ENCODE measurements at places on chromosomes 16 and 17.

- no peak for DNase-seq
These were observed 181.5 kb upstream of the GSE1 start for GRCh38 chr16:85431431-85432124.

DNA sequence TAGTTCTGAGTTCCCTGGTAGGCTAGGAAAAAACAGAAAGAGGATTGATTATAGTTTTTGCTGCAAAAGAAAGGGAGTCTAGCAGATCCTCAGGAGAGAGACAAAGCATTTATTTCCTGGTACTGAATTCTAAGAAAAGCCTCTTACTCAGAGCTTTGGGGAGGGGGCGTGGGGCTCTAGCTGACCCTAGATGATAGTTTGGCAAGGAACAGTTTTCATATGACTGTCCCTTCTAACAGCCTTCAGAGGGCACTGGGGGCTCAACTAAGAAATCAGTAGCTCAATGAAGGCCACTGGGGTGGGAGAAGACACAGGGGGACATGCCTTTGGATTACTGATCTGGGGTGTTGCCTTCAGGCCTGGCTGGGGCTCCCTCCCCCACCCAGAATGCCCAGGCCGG is 4.0 kb downstream of the CA7 start:
- DNase-seq, result no peak

DNA sequence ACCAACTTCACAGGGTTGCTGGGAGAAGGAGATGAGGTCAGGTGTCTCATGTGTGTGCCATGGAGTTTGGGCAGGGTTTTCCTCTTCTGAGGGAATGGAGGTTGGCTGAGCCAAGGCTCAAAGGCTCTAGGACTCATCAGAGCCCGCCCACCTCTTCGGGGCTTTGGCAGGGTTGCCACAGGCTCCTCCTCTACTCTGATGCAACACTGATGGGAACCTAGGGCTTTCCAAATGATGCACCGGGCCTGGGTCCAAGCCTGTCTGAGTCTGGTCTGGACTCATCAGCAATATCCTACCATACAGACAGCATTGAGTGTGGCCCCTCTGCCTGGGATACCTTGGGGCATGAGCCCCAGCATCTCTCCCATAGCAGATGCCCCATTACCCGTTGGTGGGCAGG is 59.5 kb upstream of the LHX1 start:
- no peak for DNase-seq

DNA sequence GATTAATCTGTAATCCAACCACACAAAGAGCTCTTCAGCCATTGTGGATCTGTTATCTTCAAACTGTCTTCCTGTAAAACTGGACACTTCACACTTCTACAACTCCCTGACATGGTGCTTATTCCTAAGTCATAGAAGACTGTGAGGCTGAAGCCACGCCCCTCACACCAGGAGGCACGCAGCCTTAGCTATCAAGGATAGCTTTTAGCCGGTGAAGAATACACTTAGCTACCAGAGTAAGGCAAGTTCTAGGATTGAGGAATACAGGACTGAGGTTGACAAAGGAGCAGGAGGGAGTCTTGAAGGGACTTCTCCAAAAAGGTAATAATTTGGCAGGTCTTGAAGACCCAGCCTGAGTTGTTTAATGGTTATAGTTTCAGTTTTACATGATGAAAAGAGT is 79.8 kb upstream of the GAS7 start:
- DNase-seq, result no peak

DNA sequence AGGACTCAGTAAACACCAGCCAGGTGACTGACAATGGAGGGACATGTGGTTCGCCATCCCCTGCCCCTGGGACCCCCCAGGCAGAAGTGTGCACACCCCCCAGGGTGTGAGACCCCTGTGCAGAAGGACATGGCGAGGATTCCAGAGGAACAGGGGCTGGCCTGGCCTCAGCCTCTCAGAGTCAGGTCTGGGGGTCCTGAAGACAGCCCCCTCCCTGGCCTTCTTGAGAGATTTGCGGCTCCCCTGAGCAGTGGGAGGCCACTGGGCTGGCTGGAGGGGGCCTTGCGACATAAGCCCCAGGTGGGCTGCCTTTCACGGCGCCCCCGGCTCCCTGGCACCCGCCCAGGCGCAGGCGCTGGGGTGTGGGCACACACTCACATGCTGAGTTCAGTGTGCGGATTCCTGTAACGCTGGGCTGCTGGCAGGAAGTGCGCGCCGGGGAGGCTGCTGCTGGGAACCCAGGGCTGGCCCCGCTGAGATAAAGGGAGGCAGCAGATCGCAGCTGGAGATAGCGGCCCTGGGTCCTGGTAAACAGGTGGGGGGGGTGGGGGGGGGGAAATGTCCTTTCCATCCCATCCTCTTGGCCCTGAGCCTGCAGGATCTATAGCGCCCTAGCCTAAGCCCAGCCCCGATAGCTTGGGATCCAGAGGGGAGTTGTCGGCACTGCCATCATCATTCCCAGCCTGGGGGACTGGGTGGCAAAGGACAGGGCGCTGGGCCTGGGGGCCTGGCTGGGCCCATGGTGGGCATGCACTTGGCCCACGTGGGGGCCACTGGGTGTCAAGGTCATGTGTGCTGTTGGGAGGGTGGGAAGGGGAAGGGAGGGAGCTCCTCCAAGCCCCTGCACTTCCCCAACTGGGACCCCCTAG is 27.1 kb downstream of the TMEM235 start:
- DNase-seq, result peak; percentile 88

DNA sequence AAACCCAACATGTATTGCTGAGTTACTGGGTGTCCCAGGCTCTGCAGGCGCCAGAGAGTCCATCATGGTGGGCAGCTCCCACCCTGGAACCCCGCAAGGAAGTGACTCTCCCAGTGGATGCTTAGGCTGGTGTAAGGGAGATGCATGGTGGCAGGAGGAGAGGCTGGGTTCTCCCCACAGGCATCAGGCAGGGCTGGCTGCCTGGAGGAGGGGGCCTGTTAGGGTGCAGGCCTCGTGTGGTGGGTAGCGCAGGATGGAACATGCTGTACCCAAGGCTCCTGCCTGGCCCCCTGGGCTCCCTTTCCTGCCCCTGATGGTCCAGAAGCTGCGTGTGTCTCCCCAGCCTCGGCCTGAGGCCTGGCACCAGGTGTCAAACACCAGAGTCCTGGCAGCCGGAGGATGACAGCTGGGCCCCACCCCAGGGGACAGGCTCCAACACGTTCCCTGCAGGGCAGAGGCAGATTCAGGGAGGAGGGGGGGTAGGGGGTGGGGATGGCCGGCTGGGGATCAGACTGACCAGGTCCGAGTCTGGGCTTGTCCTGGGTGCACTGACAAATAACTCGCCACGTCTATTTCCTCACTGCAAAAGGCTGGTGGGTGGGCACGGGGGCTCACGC is 40.2 kb upstream of the CIBAR2 start:
- no peak for DNase-seq

- DNase-seq, result no peak
These were observed 171.0 kb downstream of the XYLT1 start for GRCh38 chr16:17299790-17300189.

- no peak for DNase-seq
These were observed 39.9 kb upstream of the INTS2 start for GRCh38 chr17:61967729-61968128.

DNA sequence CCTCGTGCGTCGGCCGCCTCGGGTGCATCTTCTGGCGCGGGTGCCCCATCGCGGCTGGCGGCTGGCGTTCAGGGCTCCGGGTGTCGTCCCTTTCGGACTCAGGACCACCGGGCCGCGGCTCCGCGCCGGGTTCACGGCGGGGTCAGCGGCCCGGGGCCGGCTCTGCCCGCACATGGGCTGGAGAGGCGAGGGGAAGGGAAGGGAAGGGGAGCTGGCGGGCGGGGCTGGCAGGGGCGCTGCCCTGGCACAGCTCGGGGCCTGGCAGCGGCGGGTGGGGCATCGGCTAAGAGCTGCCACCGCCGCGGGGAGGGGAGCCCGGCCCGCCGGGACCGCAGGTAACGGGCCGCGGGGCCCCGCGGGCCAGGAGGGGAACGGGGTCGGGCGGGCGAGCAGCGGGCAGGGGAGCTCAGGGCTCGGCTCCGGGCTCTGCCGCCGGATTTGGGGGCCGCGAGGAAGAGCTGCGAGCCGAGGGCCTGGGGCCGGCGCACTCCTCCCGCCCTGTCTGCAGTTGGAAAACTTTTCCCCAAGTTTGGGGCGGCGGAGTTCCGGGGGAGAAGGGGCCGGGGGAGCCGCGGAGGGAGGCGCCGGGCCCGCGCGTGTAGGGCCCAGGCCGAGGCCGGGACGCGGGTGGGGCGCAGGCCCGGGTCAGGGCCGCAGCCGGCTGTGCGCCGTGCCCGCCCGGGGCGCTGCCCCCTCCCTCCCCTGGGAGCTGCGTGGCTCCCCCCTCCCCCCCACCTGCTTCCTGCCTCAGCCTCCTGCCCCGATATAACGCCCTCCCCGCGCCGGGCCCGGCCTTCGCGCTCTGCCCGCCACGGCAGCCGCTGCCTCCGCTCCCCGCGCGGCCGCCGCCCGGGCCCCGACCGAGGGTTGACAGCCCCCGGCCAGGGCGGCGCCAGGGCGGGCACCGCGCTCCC is 646 bp downstream of the HIC1 start:
- DNase-seq, result peak; percentile 52

- peak; percentile 43 for DNase-seq
These were observed 6.8 kb downstream of the TBKBP1 start for GRCh38 chr17:47700471-47701449.

DNA sequence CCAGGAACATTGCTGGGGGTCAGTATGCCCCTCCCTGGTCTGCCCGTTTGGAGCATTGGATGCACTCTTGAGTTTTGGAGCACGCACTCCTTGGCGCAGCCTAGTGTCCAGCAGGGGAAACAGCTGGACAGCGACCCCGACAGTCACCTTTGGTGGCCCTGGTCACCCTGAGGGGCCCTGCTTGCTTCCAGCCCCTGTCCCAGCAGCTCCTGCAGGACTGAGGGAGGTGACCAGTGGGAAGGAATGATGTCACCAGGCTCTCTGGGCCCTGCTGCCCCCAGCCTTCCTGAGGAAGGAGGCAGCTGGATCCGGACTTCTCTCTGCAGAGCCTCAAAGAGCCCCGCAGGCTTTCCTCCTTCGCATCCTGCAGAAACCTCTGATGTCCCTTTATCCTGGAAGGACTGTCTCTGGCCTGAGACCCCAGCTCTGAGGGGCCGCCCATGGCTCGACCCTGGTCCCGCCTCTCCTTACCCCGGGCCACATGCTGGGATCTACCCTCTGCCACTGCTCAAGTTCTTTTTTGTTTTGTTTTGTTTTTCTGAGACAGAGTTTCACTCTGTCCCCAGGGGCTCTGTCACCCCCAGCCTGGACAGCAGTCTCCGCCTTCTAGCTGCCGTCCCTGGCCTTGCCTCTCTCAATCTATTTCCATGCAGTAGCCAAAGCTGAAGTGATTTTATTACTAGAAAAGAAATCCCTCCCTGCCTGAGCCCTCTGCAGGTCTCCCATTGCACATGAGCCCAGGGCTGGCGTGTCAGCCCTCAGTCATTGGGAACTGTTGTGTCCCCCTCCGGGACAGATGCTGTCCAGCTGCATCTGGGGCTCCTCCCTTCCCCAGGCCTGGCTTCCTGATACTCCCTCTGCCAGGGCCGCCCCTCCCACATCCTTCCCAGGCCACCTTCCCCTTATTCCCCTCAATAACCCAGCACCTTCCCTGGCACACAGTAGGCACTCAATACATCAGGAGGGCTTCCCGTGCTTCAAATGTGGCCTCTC is 11.6 kb downstream of the ZSCAN10 start:
- no peak for DNase-seq

GRCh38 chr16:74586948-74587347 is 20.0 kb downstream of the GLG1 start:
- no peak for DNase-seq

GRCh38 chr17:76090517-76091129 is 11.6 kb downstream of the ZACN start:
- DNase-seq, result no peak

GRCh38 chr16:23248261-23249194 is 53.6 kb upstream of the SCNN1B start:
- no peak for DNase-seq

GRCh38 chr17:8900207-8900606 is 32.7 kb upstream of the PIK3R6 start:
- no peak for DNase-seq

- DNase-seq, result no peak
These were observed 9.3 kb upstream of the METRNL start for GRCh38 chr17:83069931-83070742.

- peak; percentile 36 for DNase-seq
These were observed 16.3 kb downstream of the ERAL1 start for GRCh38 chr17:28871056-28871579.

Measured in CD4-positive, alpha-beta T cell treated with Interleukin-10 for 1 hour (primary cell).